ENCODE measurements at places on chromosomes 4 and X. TPM values are rescaled to one million over a fixed set of nuclear protein-coding genes. Genes with fewer than 3 reads are reported as not detected.
A peak's percentile ranks its signal among the peaks of the same experiment; 100 is the strongest.

Gene MAGEC1
- not detected for total RNA-seq

DNA sequence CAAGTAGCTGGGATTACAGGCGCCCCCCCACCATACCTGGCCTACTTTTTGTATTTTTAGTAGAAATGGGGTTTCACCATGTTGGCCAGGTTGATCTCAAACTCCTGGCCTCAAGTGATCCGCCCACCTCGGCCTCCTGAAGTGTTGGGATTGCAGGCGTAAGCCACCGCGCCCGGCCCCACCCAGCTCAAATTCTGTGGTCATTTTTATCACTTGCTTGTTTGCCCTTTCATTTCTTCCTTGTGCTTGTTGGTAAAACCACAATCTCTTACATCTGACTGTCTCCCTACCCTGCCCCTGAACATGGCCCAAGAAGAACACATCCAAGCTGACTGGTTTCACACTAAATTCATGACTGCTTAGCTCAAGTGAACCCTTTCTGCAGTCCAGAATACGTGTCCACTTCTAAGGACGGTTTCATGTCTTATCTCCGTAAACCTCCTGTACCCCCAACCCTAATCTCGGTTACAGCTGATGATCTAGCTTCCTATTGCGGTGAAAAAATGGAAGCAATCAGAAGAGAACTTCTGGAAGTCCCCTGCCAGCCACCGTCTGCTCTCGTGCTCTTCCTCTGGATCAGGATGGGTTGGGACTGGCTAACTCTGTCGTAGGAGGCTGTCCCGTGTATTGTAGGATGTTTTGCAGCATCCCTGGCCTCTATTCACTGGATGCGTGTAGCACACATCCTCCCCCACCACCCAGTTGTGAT is 5.4 kb upstream of the RS1 start:
- no peak for DNase-seq

Gene GAGE12J
- total RNA-seq = not detected

- no peak for DNase-seq
Observed at GRCh38 chr4:163228648-163229047, 62.0 kb upstream of the NAF1 start.

- no peak for DNase-seq
Observed at GRCh38 chr4:101857176-101857575, 66.6 kb downstream of the BANK1 start.

DNA sequence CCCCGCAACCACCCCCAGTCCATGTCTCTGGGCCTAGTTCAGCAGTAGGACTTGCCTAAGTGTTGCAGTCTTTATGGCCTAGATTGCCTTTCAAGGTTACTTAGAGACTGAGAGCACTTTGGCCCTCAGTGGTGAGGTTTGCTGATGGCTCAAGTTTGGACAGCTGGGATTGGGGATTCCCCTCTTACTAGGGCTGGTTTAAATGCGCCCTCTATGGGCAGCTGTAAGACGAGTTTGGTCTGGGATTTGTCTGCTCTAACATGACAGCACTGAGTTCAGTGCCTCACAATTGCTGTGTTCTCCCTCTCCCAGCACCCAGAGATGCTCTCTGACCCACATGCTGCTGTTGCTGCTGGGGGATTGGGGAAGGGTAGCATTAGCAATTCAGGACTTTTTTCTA is 23.1 kb downstream of the DACH2 start:
- no peak for DNase-seq

Gene HSFX4
- not detected for total RNA-seq

- no peak for DNase-seq
Observed at GRCh38 chr4:80112236-80112635, 39.2 kb upstream of the ANTXR2 start.

Gene PYURF
- total RNA-seq = 44.3 TPM

DNA sequence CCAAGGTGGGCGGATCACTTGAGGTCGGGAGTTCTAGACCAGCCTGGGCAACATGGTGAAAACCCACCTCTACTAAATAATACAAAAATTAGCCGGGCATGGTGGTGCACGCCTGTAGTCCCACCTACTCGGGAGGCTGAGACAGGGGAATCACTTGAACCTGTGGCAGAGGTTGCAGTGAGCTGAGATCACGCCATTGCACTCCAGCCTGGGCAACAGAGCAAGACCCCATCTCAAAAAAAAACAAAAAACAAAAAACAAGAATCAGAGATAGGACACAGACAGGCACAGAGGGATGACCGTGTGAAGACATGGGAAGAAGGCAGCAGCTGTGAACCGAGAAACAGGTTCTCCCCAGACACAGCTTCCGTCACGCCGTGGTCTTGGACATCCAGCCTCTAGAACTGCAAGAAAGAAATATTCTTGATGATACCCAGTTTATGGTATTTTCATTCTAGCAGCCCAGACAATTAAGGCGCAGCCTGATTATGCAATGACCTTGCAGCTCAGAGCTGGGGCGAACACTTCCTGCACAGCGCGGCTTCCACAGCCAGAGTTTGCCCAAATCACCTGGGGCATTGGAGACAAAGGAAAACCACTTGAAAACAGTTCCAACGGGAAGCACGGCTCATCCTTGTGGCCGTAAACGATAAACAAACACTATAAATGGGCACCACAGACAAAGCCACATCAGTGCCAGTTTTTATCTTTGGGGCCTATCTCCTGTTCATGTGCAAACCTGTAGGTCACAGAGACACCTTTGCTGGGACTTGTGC is 4.2 kb upstream of the ARSD start:
- no peak for DNase-seq

Gene CSAG1
- total RNA-seq = not detected

Gene RPS6KA6
- not detected for total RNA-seq

GRCh38 chr4:11821772-11822430 is 393.2 kb upstream of the HS3ST1 start:
- DNase-seq = no peak

DNA sequence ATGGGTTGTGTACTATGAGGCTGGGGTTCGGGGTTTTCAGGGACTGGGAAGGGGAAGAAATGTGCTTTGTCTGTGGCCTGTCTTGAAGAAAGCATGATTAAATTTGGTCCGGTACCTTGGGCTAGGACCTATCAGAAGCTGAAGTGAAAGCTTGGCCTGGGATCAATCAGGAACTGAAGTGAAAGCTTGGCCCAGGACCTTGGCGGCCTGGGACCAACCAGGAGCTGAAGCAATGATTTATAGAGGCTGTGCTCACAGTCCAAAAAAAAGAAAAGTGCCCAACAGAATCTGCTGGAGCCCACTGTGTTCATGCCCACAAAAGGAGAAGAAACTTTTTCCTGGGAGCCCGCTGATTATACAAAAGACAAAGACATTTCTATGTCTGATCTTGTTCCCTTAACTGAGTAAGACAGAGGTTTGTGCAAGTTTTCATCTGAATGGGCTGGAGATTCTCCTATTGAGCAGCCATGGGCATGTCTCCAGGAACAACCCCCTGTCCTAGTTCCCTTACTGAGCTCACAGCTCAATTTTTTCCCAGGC is 1427.9 kb downstream of the FAM133A start:
- no peak for DNase-seq

Gene SYP
- total RNA-seq = 1.9 TPM

Gene TCEAL2
- total RNA-seq = not detected

GRCh38 chrX:129779747-129780146 is at the start of gene SASH3:
Gene SASH3, plus strand, starts transcription at chrX:129779949. Its CDS starts 149 bp downstream, at chrX:129780098.
- peak; percentile 86 for DNase-seq

GRCh38 chr4:140755774-140756318 is 339 bp downstream of the TBC1D9 start:
- DNase-seq = no peak

GRCh38 chrX:104987063-104987462 is 233.4 kb downstream of the TEX13A start:
- no peak for DNase-seq

DNA sequence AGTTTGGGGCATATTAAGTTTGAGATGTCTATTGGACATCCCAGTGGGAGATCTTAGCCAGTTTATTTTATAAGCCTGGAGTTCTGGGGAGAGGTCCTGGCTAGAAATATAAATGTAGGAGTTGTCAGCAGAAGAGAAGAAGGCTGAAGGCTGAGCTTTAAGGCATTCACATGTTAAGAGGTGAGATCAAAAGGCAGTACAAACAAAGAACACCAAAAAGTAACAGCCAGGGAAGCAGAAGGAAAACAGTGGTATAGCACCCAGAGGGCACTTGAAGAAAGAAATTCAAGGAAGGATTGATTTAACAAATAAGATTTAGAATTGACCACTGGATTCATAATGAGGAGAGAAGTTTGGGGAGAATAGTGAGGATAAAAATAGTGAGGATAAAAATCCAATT is 141.2 kb upstream of the ATOH1 start:
- no peak for DNase-seq

- DNase-seq = peak; percentile 84
Observed at GRCh38 chr4:110165382-110166286, 32.8 kb downstream of the ELOVL6 start.

Gene POLN
- 5.6 TPM for total RNA-seq

Gene GRK4
- total RNA-seq = 4.4 TPM

DNA sequence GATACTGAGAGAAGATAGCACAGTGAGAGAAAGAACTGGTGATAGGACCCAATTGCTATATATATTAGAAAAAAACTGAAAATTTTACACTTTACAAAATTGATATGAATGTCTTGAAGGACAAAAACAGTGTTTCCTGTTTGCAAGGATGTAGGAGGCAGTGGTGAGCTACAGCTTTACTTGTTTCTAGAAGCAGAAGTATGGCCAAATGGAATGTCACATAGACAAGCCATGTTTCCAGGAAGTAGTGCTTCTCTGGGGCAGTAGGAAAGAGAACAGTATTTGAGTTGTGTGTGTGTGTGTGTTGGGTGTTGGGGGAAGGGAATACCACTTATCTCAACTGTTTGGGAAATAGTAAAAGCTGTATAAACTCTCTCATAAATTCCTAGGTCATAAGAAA is 60.9 kb upstream of the IBSP start:
- DNase-seq = no peak

DNA sequence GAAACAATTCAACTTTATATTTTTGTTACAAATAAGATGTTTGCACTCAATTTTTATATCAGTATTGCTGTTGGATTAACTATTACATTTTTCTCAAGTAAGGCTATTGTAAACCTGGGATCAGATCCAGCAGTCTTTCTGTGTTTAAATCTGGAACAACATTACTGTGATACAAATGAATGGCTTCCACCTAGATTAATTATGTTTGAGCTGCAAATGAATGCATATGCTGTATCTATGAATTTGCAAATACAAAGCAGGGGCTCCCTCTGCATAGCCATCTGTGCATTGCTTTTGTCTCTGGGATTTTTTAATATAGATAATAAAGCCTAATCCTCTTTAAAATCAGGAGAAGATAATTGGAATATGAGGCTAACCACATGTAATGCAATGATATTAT is 69.8 kb upstream of the NEIL3 start:
- no peak for DNase-seq

GRCh38 chr4:88070031-88070430 is 62.6 kb downstream of the PKD2 start:
- no peak for DNase-seq

Gene SOD3
- total RNA-seq = not detected

- DNase-seq = no peak
Observed at GRCh38 chr4:1990348-1990645, 18.5 kb downstream of the NELFA start.

DNA sequence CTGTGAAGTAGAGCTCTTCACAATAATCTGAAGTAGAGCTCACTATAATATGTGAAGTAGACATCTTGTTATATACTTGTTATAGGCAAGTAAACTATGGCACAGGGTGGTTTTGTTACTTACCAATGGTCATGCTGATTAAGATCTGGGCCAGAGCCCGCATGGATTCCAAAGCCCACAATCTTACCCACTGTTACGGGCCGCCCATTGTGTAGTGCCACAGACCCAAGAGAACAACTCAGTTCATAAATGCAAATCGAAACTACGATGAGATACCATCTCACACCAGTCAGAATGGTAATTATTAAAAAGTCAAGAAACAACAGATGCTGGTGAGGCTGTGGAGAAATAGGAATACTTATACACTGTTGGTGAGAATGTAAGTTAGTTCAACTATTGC is 46.9 kb upstream of the CT47C1 start:
- DNase-seq = no peak

Gene SFRP2
- not detected for total RNA-seq

Gene SPOCK3
- total RNA-seq = not detected

Gene LRAT
- total RNA-seq = not detected
